Left lung (tissue), 14 donors: ENCODE measurements at places on chromosomes 2 and 18. TPM values are rescaled to one million over a fixed set of nuclear protein-coding genes. Genes with fewer than 3 reads are reported as not detected.

ATP8B1 gene
- polyA plus RNA-seq = 19.6 TPM

GRCh38 chr2:236558036-236558435, 11.6 kb upstream of the ACKR3 start:
- no peak for DNase-seq

SLC30A3 gene
- polyA plus RNA-seq = 0.47 TPM

DNA sequence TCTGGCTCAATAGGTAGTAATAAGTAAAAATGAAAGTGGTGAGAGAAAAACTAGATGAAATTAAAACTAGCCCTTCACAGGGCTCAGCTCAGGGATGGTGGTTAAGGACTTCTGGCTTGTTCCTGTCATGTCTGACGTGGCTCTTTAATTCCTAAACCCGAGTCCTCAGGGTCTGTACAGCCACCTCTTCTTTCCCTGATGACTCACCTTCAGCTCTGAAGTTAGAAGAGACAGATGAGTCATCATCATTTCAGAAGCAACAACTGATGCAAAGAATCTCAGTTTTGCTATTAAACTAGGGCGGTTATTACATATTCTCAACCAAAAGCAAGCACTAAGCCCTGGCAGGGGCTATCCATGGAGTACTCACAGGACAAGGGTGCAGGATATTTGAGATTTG, 24.0 kb upstream of the ITGB6 start:
- no peak for DNase-seq
